Stimulated activated CD4-positive, alpha-beta T cell treated with anti-CD3 and anti-CD28 coated beads, Interleukin-12 subunit alpha, Interleukin-12 subunit beta, amount 100 ng/mL, for 48 hours (primary cell): ENCODE measurements at places on chromosomes 1 and 21.

DNA sequence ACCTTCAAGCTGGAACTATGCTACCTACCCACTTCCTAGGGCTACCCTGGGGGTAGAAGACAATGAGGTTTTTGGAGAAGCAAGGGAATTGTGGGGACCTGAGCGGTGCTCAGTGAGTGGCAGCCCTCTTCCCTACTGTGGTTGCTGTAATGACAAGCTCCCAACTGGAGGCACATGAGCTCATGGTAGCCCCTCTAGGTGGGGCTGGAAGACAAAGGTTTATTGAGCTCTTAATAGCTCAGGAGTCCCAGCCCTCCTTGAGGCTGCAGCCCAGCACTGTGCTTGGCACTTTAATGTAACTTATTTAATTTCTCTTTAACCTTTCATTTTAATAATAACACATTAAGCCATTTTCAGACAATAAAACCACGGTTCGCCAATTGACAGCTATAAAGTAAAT, 528.9 kb downstream of the OMA1 start:
- no peak for DNase-seq

DNA sequence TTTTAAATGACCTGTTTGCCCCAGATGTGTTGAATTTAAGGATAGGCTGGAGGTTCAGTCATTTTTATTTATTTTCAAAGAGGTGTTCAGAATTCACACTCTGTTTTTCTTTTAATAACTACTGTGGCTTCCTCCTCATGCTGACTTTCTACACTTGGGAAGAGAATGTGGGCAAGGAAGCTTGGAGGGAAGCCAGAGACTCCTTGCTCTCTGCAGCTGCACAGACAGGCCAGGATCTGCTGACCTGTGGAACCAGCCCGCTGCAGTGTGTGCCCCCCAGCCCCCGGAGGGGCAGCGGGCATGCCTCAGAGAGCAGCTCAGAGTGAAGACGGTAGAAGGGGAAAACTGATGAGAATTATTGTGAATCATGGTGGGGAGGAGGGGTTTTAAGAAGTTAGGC, 16.9 kb downstream of the MGST3 start:
- no peak for DNase-seq

GRCh38 chr1:99676876-99677275, 31.0 kb downstream of the PALMD start:
- DNase-seq, result no peak

GRCh38 chr1:209435654-209436566, 147.6 kb upstream of the CAMK1G start:
- DNase-seq, result peak; percentile 10

DNA sequence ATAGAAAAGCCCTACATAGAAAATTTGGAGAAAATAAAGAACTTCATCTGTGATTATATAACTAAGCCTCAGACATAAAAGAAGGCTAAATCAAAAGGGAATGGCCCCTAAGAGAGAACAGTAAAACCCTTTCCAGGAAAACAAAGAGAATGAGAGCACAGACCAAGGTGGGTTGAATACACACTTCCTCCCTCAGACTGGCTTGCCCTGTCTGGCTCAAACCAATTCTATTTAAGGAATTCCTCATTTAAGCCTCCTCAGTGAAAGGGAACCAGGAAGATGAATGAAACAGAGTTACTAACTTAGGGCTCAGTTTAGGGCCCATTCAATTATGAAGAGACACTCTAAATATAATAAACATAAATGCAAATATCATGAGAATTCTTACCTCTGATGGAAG, 10.6 kb upstream of the SYT14 start:
- DNase-seq, result no peak

GRCh38 chr1:109142260-109142659, 28.3 kb downstream of the ELAPOR1 start:
- no peak for DNase-seq

GRCh38 chr1:31010086-31010989, 55.2 kb downstream of the PUM1 start:
- DNase-seq, result peak; percentile 4
